ENCODE measurements at places on chromosomes 6 and 20.

GRCh38 chr6:66103954-66104353 lies 396.9 kb upstream of the EYS start:
- no peak for DNase-seq

GRCh38 chr20:45370571-45371160 lies 7.5 kb downstream of the TP53TG5 start:
- DNase-seq, result no peak

DNA sequence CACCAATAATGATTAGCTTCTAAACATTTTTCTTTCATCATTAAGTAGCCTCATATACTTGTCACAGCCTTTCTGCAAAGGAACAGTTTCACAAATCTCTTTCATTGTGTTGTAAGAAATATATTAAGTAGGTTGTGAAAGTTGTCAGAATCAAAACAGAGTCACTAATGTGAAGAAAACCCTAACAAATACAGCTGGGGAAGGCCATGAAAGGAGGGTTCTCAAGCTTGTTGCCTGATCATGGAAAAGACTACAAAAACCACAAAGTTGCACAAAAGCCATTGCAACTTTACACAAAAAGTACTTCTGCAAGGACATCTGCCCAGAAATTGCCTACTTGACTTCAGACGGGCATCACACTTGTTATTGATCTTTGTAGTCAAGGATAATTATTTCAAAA lies 216.1 kb downstream of the ALDH8A1 start:
- DNase-seq, result no peak

DNA sequence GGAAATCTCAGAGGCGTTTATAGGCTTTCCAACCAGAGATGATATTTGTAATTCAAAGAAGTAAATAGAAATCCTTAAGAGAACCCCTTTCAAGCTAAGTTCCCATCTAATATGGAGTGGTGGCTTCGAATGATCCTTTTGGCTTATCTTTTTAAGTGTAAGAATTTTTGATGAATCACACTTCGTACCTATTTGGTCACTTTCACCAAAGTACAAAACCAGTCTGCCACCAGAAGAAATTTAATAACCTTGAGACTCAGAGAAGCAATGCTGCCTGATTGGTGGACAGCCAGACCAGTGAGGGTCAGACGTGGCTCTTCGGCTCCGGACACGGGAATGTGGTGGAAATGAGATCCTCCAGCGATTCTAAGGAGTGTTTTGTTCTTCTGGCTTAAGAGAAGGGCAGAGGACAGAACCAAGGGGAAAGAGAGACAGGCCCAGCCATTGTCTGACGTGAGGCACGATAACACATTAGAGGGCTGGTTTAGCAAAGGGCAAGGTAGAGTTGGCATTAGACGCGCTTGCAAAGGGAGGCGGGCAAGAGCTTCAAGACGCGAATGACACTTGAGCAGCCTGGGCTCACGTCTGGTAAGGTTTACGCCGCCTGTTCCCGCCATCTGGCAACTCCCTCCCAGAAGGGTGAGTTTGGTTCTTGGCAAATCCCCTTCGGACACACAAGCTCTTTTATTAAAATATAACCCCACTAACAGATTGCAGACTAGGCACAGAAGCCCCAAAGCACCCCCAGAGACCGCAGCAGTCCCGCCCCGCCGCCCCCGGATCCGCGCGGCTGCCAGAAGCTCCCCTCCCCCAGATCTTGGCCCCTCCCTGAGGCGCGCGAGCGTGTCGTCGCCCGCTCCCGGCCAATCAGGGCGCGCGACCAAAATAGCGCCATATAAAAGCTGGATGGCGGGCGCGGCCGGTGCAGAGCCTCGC lies 50.0 kb upstream of the EZR start:
- DNase-seq, result no peak

GRCh38 chr6:129494099-129494498 lies 215.9 kb downstream of the ARHGAP18 start:
- DNase-seq, result no peak

DNA sequence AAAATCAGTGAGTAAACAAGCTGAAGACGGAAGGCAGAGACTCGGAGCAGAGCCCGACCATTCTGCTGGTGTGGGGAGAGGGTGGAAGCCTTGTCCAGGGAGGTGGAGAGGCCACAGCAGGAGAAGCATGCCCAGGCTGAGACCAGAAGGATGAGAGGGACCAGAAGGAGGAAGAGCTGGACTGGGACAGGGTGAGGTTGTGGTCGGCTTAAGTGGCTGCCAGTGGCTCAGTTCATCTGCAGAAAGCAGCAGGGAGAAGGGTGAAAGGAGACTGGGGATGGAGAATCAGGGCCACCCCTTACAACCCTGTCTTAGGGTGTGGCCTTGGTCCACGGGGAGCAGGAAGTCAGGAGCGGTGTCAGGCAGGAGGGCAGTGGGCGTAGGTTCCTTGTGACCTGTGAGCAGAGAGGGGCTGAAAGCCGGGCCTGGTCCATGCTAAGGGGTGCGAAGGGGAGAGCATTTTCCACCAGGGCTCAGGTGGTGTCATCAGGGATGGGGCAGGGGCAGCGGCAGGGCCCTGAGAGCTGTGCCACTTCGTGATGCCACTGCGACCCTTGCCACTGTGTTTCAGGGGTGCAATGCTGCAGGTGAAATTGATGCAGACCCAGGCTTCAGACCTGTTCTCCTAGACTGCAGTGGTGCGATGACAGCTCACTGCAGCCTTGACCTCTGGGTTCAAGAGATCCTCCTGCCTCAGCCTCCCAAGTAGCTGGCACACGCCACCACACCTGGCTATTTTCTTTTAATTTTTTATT lies 81.1 kb downstream of the TTLL2 start:
- DNase-seq, result no peak

DNA sequence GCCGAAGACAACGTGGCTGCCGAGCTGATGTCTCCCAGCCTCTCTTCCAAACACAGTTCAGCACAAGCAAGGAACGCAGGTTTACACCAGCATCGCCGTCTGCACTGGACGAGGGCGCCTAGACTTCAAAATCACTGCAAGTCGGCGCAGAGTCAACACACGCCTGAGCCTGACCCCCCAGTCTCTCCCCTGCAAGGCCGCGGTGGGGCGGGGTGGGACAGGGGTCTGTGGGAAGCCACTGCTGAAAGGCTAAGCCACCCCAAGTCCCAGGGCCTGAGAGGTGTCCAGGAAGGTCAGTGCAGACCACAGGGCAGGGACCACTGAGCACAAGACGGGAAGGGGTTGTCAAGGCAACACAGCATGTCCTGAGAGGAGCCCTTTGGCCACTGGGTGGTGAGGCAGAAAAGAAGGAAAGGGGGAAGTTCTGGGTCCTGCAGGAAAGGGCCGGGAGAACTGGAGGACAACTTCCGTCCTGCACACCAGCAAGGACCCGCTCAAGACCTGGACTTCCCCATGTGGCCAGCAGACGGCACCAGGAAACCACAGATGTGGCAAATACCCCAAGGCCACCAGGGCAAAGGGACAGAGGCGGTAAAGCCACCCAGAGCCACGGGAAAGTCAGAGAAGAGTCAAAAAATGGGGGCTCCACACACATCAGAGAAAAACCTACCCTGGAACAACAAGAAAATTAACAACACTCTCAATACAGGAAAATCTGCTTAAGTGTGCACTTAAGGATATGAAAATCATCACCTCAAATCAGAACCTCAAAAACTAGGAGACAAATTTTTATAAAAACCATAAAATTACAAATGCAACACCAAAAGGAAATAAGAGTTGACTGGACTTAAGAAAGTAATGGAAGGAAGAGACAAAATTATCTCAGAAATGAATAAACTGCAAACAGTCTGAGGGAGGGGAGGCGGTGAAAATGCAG lies 84.8 kb downstream of the TAF4 start:
- DNase-seq, result peak; percentile 48

DNA sequence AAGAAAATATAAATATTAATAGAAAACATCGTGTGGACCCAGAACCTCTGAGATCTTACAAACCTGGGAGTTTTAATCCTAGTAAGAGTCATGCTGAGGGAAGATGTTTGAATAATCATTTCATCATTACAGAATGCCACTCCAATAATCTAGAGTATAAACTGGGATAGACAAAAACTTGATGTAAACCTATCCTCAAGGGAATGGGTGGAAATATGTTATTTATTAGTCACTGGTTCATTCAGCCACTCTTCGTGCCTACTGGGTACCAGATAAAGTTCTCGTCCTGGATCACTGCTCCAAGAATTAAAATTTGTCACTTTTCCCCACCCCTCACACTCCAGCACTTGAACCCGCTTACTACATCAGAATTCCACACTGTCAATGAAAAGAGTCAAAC lies 7.7 kb downstream of the HLA-B start:
- no peak for DNase-seq

Measured in GM12891 (cell line).